ENCODE measurements at places on chromosomes 7 and 10. TPM values are rescaled to one million over a fixed set of nuclear protein-coding genes. Genes with fewer than 3 reads are reported as not detected.

GRCh38 chr10:98460837-98461499 lies 14.2 kb upstream of the HPS1 start:
- no peak for DNase-seq

DNA sequence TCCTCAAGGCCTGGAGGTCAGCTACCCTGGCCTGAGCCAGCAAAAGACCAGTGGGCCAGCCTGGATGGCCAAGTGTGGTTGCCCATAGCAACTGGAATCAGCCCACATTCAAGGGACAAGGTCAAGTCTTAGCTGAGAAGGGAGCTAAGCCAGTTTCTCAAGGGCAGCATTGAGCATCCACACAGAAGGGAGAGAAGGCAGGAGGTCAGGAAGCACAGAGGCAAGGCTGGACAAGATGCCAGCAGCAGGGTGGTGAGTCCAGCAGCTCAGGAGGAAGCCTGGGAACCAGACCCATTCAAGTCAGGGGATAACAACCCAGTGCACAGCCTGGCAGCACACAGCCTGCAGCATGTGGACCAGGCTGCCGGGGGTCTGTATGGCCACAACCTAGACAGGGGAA lies 54.0 kb upstream of the ZMIZ1 start:
- DNase-seq = no peak

Gene DGKB
- total RNA-seq = not detected

Gene RADIL
- not detected for total RNA-seq

Gene RTKN2
- 6.9 TPM for total RNA-seq
